Daoy (cell line): ENCODE measurements at places on chromosomes 4 and X. TPM values are rescaled to one million over a fixed set of nuclear protein-coding genes. Genes with fewer than 3 reads are reported as not detected.

DNA sequence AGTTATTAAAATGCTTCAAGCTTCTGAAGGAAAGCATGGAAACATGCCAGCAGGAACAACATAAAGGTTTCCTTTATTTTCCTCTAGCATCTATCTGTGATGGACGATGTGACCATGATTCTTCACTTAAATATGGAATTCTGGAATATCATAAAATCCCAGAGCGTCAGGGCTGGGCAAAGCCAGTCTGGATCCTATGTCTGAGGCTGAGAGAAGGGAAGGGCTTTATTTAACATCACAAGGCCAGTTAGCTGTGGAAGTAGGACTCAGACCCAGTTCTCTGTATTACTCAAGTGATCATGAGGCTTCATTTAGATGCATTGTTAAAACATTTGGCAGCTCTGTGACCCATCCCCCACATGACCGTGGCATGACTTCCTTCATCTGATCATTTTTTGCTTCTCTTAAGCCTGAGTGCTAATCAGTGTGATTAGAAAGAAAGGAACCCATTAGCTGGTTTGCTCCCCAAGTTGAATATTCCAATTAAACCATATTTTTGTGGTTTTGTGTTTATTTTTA, 40.9 kb upstream of the EOLA2 start:
- DNase-seq: no peak

DNA sequence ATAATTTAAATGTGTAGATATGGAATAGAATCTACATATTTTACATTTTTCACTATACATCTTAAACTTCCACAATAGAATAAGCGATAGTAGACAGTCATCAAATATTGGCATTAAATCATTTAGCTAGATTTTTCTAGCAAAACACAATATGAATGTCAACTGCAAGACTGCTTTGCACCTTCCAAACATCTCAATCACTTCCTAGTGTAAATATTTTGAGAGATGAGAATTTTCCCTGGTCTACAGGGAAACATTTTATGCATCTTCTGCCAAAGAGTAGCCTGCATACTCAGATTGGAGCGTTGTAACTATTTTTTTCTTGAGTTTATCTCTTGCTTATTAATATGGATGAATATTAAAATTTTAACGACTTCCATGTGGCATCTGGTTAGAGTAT, 897.4 kb downstream of the CENPC start:
- DNase-seq: no peak

DNA sequence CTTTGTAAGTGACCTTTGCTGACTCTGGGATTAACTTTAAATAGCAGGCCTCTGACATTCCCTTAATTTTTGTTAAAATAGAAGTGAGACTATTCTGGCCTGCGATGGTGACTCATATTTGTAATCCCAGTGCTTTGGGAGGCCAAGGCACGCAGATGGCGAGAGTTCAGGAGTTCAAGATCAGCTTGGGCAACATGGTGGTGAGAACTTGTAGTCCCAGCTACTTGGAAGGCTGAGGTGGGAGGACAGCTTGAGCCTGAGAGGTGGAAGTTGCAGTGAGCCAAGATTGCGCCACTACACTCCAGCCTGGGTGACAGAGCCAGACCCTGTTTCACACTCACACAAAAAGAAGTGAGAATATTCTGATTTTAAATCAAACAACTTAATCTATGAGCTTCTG, 27.3 kb downstream of the ZNF330 start:
- DNase-seq: peak; percentile 7

DNA sequence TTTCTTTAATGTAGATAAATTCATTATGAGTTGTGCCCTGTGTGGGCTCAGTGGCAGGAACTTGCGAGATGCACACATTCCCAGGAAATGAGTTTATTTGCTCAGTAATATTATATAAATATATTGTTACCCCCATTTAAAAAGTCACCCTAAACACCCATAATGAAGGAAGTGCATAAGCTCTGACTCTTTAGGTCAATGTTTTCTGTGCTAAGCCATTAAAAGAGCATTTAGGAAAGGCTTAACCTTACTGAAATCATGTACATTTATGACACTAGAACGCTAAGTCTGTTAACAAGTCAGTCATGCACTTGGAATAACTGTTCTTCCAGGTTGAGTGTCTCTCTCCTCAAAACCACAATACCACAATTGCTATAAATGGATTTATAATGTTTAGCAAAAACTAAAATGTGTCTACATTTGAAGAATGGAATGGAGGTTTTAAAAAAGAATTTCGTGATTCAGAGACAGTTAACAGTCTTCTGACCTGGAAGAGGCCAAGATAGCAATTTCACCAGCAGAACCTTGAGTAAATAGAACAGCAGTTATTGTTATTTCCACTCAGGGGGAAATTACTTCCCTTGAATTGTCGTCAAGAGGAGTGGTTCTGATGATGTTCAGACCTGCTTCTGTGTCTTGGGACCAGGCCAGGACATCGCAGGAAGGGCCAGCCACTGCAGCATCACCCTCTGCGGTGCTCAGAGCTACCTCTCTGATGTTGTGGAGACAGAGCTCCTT, 91.1 kb upstream of the VEGFC start:
- DNase-seq: peak; percentile 77

DNA sequence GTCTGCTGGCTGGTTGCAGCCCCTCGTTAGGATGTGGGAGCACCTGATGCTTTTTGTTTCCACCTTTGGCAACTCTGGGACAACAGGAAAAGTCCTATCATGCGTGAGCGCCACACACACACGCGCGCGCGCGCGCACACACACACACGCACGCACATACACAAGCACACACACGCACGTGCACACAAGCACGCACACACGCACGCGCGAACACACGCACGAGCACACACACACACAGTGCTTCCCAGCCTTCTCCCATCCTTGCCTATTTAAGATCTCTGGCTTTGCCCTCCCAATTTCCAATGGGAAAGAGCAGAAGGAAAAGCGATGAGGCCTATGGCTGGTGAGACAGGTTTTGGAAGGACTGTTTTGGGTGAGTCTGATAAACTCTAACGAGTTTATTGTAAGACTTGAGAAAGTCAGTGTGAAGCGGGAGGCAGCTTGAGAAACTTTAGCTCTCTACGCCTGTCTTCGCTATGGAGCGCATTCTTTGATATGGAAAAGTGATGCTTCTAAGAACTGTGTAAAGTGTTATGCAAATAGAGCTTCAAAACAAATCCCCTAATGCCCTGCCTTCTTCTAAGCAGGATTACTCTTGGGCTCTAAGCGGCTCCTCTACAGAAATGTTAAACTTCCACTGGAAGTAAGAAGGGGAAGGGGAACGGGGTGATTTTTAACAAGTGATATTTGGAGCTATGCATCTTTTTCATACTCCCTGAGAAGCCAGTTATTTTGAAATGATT, 11.8 kb downstream of the SUPT20HL1 start:
- no peak for DNase-seq

GRCh38 chrX:102650903-102651241, 411 bp upstream of the GPRASP1 start:
- DNase-seq: no peak

DNA sequence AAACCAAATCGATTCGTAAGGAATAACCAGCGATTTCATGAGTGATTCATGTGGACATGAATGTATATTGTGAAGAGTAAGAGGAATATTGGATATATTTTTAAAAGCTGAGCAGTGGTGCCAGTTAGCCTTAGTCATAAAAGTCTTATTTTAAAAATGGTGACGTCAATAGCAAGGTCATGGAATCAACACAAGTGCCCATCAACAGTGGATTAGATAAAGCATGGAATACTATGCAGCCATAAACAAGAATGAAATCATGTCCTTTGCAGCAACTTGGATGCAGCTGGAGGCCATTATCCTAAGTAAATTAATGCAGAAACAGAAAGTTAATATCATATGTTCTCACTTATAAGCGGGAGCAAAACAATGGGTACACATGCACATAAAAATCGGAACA, 89.0 kb upstream of the STOX2 start:
- no peak for DNase-seq

DNA sequence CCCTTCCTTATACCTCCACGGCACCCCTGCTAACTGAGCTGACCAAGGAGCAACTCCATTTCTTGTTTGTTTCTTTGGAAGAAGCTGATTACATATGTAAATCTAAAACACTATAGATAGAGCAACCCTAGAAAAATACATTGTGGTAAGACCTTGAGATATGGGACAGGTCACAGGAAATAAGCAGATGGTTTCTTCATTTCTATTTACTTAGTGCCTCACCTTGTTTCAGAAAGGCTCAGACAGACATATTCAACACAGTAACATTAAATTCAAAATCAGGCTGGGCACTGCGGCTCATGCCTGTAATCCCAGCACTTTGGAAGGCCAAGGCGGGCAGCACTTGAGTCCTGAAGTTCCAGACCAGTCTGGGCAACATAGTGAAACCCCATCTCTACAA, 47.3 kb downstream of the IRF2 start:
- no peak for DNase-seq

GRCh38 chr4:7213807-7214206, 21.5 kb downstream of the SORCS2 start:
- no peak for DNase-seq

DNA sequence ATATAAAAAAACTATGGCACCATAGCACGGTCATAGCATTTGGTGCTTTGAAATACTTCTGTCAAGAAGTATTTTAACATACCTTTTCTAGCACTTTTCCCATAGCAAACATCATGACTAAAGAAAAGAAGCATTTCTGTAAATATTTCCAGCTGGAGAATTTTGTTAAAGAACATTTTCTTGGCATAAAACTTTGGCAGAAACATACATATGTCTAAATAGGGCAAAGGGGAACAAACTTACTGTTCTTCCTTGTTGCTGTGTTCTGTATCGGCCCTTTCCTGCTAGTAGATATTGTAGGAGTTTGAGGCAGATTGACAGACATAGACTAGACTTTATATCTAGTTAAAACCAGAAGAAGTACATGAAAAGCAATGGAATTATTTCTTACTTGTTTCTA, 2368.5 kb downstream of the PCDH7 start:
- no peak for DNase-seq

Gene XPNPEP2
- not detected in 2 replicates for total RNA-seq

DNA sequence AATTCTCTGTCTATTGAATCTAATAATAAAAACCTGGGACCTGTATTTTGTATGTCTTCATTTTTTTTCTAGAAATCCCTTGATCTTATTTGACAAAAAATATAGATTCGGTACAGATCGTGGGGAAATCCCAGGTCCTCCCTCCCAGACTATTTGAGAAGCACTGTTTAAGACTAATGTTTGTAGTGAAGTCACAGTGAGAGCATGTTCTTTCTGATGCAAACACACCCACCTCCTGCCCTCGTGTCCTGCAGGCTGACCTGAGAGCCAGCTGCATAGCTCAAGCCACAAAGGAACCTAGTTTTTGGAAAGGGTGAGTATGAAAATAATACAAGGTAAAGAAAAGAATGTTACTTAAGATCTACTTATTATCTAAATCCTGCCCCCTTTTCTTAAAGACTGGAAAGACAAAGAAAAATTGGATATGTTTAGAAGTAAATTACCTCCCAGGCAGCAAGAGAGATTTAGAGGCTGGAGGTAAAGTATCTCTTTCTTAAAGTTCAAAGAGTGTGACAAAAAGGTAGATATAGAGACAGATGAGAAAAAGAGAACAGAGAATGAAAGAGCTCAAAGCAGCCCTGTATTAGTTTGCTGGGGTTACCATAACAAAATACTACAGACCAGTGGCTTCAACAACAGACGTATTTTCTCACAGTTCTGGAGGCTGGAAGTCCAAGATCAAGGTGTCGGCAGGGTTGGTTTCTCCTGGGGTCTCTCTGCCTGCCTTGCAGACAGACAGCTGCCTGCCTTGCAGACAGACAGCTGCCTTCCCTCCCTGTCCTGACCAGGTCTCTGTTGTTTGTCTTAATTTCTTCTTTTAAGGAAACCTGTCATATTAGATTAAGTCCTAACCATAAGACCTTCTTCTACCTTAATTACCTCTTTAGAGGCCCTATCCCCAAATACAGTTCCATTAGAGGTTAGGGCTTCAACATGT, 20.4 kb upstream of the DCTD start:
- DNase-seq: no peak

GRCh38 chr4:99645036-99645435, 12.6 kb downstream of the C4orf54 start:
- DNase-seq: no peak

- peak; percentile 45 for DNase-seq
These were observed 98.8 kb downstream of the CASK start for GRCh38 chrX:41824551-41824950.

DNA sequence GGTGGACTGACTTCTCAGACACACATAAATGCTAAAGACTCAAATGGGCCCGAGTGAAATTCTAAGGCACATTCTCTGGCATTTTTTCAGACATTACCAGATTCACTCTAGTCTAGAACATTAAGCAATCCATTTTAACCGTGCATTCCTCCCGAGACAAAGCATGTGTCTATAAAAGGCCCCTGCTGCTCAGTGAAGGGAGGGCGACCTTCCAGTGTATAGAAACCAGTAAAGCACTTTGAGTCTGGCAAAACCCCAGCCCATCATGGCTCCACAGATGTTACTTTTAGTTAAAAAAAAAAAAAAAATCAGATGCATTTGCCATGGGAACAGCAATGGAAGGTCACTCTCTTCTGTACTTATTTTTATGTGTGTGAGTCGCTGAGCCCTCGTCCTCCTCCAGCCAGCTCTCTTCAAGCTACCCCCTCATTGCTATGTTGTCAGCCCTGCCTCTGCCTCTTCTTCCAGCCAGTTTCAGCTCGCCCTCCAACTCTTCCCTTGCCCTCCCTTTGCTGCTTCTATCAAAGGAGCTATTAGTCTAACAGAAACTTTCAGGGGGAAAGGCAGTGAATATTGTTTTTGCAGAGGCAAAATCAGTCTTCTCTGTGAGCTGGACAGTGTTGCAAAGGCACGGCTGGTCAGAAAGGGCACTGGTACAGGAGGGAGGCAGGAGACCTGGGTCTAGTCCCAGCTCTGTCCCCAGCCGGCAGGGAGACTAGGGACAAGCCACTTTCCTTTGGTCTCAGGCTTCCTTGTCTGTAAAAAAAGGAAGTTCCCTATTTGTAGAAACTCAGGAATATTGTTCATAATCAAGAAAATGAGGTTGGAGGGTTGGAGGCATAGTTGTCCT, 644.2 kb downstream of the ZNF674 start:
- no peak for DNase-seq

- DNase-seq: peak; percentile 9
These were observed 27.1 kb upstream of the SLC9B1 start for GRCh38 chr4:103046416-103047290.

Gene CXCL1
- total RNA-seq: 16.7 and 21.4 TPM in 2 replicates

DNA sequence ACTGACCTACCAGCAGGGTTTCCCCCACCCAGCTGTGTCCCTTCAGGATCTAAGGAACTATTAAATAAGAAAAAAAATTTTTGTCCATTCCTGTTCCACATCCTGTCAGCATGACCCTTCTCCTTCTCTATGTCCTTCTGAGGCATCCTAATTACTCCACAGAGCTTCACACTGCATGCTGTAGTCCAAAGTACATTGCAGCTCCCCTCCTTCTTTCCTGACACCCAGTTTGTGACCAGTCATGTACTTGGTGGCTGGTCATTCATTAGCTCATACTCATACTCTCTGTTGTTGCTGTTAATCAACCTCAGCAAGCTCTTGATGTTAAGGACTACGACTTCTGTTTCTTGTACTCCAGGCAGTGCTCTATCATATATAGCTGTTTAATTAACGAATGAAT, 2.4 kb upstream of the EGF start:
- no peak for DNase-seq
